Gastrocnemius medialis (tissue), 4 donors: ENCODE measurements at places on chromosomes 3 and 15.
A peak's percentile ranks its signal among the peaks of the same experiment; 100 is the strongest.

- no peak for DNase-seq
These were observed 84.7 kb upstream of the LMCD1 start for GRCh38 chr3:8416965-8417364.

DNA sequence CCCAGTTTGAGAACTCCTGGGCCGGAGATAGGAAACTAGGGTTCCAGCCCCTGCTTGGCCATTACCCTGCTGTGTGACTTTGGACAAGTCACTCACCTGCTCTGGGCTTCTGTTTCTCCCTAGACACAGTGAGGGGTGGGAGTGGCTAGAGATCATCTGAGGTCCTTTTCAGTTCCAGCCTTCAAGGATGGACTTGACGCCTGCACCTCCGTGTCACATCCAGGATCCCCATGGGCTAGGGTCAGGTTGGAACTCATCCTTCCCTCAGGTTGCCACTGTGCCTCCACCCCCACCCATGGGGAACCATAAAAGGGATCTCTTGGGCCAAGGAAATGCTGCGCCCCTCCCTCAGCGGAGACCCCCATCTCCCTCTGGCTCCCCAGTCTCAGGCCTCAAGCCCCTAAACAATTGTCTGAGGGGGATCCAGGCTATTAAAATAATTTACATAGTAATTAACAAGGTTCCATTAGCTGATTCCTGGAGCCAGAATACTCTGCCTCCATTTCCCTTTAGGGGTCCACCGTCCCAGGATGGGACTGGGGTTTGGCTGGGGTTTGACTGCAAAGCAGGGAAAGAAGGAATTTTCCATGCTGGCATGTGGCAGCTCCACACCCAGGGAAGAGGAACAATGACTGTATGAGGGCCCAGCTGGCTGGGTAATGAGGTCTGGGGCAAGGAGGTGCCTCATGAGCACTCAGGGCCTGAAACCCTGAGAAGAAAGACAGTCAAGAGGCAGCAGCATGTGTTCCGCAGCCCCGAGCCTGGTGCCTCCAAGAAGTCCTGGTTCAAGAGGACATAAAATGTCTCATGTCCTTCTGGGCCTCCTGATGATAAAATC lies 177.7 kb downstream of the SMAD6 start:
- no peak for DNase-seq

GRCh38 chr3:72306800-72307341 lies 521.9 kb upstream of the PROK2 start:
- no peak for DNase-seq

DNA sequence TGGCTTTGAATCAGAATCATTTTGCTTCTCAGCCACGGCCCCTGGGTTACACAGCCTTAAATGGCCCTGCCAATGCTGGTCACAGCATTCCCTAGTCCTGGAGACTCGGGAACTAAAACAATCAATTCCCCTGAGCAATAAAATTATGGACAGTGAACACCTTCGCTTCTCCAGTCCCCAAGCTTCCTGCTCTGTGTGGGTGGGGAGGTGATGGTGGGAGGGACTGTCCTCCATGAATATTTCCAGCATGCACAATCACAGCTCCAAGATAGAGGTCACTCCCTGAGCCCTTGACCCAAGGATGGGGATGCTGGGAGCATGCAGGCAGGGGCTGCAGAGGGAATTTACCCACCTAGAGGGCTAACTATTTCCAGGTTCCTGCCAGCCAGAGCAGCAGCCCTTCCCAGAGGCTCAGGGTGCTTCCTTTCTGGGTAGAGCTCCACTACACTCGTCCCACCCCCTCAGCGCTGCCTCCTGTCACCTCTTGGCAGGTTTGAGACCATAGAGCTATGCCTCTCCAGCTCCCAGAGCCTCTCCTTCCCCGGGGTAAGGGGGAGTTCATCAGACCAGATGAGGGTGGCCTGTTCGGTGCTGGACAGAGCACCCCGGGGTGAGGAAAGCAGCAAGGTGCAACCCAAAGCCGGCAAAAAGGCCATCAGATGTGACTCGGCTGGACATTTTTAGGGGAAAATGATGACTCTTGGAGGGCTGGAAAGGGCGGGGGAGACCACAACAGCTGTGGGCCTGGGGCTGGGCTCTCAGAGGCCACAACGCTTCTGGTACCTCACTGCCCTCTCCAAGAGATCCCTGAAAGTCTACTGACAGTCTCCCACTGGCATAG lies 14.5 kb upstream of the CCDC33 start:
- no peak for DNase-seq

DNA sequence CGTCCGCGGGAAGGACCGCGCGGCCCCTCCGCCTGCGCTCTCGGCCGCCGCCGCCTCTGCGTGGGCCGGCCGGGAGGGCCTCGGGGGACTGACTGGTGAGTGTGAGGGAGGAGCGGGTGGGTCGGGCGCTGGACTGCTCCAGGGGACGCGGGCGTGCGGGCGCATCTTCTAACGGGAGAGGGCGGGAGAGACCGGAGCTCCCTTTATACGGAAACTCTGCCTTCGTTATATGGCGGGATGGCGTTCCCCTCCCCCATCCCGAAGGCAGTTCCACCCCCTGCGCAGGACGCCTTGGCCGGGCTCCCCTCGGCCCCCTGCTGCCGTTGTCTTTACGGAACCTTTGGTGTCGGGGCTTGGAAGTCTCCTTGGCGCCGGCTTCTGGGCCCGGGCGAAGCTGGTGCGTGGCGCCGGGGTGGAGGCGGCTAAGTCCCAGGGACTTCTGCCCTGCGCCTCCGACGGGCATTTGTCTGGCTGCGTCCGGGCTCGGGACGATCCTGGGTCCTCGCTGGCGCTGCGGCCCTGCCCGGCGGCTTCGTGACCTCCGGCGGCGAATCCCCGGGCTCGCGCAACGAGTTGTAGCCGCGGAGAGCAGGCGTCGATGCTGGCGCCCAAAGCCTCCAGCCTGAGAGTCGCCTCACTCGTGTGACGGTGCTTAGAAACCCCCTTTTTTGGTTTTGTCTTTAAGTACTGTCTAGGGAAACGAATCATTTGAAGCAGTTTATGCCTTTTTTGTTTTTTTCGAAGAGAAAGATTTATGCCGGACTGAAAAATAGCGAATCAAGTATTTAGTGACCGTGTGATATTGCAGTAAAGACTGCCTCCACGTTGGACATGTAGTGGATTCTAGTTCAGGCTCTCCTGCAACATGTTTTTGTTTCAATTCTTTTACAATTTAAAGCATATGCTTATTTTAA lies 623 bp downstream of the ZNF639 start:
- DNase-seq = peak; percentile 50

DNA sequence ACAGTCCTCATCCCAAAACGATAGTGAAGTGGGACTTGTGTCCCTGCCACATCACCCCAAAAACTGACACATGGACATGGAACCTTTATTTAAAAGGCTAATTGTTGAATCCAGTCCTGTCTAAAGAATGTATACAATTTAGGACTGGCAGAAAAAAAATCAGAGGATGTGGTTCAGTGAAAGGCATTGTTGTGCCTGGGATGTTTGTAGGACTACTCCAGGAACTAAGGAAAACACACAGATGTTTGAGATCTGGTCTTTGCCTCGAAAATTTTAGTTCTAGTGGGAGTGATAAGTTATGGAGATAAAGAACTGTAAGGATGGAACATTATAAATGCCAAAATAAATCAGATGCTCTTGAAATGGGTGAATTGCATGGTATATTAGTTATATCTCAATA lies 27.2 kb downstream of the VGLL4 start:
- no peak for DNase-seq

- DNase-seq = no peak
These were observed 53.7 kb downstream of the TP53BP1 start for GRCh38 chr15:43439268-43439667.

DNA sequence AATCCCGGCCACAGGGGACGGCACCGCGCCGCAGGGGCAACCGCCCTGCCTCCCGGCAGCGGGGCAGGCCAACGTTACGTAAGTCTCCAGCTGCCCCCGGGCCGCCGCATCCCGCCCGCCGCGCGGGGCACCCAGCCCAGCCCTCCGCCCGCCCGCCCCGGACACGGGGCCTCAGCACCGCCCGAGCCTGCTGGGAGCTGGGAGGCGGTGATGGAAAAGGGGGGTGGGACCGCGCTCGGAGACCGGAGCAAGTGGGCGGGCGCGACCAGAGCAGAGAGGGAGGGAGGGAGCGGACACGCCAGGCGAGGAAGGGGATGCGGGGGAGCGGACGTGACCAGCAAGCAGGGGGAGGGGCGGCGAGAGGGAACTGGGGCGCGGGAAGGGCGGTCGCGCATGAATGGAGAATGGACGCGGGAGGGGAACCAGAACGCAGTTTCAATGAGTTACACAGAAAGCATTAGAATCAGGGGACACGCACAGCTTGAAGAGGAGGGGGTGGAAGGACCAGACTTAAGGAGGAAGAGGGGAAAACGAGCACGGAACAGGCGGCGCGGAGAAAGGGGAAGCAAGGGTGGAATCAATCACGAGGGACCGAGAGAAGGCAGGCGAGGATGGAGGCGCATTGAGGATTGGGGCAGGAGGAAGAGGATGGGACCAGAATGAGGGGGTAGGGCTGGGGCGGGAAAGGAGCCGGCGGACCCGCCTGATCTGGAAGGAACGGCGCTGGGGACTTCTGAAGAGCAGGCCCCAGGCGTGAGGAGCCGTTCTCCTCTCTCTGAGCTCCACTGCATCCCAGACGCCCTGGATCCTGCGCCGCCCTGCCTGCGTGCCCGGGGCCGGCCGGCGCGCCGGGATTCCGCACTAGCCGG lies 559 bp downstream of the PKM start:
- peak; percentile 81 for DNase-seq

DNA sequence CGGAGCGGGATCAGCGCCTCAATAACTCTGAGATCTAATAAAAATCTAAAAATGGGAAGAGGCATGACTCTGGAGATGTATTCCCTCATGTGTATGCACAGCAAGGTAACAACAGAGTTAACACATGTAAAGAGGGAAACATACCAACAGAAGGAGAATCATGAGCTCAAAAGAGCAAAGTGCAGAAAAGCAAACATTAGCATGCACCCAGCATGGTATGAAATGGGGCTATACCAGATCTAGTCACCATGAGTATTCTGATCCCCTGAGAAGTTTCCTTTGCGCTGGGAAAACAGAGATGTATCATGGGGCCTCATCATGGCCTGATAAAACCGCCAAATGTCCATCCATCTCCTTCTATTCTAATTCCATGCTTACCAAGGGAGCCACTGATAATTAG lies 129.1 kb downstream of the GLDN start:
- DNase-seq = no peak

- no peak for DNase-seq
These were observed 91.6 kb upstream of the FAM98B start for GRCh38 chr15:38362355-38362754.

DNA sequence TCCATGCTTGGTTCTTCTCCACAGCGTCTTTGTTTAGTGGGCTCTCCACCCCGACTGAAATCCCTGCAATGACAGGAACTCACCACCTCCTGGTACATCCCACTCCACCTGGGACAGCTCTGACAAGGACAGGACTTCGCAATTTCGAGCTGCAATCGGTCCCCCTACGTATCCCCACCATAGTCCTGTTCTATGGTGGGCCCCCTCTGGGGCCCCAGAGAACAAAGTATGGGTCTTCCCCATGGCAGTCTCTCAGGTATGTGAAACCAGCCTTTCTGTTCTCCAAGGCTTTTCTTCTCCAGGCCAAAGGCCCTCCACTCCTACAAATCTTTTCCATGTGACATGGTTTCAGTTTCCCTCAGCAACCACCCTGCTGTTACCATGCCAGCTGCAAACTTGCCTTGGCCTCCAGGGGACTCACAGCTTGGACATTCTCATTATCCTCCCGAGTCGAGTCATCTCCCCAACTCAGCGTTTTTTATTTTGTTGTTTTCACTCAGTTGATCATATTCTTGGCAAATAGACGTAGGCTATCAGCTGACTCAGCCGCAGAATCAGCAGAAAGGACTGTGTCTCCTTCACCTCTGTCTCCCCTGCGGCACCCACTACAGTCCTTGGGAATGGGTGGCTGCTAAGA lies 233.3 kb downstream of the OPA1 start:
- peak; percentile 22 for DNase-seq

- no peak for DNase-seq
These were observed 88.7 kb downstream of the CACNA2D3 start for GRCh38 chr3:54211097-54211496.

GRCh38 chr3:106823701-106824100 lies 553.5 kb upstream of the CCDC54 start:
- no peak for DNase-seq

- no peak for DNase-seq
These were observed 347.7 kb downstream of the PLCL2 start for GRCh38 chr3:17232442-17232841.

DNA sequence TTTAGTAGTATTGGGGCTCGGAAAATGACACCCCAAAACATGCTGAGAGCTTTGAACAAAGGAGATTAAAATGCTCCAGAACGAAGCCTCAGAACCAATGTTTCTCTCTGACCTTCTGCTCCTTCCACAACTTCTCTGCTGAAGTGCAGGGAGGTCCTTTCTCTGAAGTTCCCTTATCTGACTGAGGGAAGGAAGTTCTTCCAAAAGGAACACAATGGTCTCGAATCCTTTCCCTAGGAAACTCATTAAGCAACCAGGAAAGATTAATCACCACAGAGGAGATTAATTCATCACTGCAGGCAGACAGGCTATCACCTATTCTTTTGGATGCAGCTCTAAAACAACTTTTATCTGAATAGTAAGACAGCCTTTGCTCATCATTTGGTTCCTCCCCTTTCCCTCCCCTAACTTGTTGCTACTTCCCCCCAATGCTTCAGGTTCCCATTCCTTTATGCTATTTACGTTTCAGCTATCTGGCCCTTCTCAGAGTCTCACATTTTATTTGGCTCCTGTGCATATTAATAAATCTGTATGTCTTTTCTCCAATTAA lies 18.2 kb upstream of the WDR49 start:
- no peak for DNase-seq

DNA sequence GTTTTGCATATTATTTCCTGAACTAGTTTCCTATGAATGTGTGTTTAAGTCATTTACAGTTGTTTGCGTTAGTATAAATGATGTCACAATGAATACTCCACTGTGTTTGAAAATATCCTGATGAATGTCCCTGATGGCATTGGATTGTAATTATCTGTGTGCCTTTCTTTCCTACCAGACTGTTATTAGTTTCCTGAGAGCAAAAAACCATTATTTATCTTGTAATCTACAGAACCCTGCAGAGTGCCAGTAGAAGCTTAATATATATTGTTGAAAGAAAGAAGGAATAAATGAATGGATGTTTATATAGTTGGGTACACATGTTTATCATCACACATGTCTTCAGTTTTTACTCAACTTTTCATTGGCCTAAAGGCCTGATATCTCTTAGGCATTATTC lies 312.6 kb downstream of the AGBL1 start:
- DNase-seq = no peak

GRCh38 chr3:108042300-108042699 lies 48.5 kb downstream of the CD47 start:
- DNase-seq = no peak

DNA sequence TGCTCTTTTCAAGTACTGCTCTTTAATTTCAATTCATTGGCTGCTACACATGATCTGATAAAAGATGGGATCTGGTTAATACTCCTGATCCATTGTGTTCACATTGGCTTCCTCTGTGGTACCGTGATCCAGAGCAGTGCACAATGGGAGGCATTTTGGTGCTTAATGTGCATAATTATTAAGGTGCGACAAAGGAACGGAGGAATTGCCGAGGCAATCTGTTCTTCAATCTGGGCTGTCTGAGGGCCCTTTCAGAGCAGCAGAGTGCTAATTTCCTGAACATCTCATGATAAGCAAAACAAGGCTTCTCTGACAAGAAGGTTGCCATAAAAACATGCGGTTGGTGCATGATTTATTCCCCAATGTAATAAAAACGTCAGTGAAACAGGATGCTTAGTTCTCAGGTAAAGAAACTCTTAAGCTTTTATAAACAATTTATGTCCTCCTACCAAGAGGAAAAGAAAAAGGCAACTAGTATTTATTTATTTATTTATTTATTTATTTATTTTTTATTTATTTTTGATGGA lies 64.0 kb upstream of the EPHA3 start:
- no peak for DNase-seq

GRCh38 chr3:128970740-128971047 lies 23.2 kb downstream of the CFAP92 start:
- no peak for DNase-seq
